ENCODE measurements at places on chromosomes 13 and 19.
A peak's percentile ranks its signal among the peaks of the same experiment; 100 is the strongest.

- DNase-seq, result no peak
These were observed 173.4 kb upstream of the SGCG start for GRCh38 chr13:23007426-23007825.

GRCh38 chr19:1350867-1351266 is 32.8 kb upstream of the NDUFS7 start:
- DNase-seq, result no peak

DNA sequence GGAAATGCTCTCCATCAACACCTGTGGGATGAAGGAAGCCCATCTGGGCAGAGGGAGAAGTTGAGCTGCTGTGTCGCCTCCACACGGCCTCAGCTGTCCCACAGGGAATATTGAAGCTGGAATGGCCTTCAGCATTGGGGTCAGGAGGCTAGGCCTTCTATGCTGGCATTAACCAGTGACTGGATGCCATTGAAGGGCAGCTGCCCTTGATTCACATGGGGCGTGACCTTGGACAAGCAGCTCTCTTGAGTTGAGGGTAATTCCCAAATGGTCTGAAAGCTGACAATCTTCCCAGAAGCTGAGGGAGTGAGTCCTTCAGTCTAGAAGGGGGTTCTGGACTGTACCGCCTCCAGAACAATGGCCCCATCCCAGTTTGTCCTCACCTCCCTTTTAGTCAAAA is 6.7 kb downstream of the BCL3 start:
- no peak for DNase-seq

- peak; percentile 26 for DNase-seq
These were observed 8.3 kb upstream of the METTL21C start for GRCh38 chr13:102702965-102703725.

GRCh38 chr13:42569576-42570344 is 4.2 kb upstream of the TNFSF11 start:
- no peak for DNase-seq

GRCh38 chr19:17862711-17863519 is 3.2 kb downstream of the RPL18A start:
- no peak for DNase-seq

- DNase-seq, result no peak
These were observed 56.2 kb upstream of the UBE2L5 start for GRCh38 chr13:30366088-30366487.

DNA sequence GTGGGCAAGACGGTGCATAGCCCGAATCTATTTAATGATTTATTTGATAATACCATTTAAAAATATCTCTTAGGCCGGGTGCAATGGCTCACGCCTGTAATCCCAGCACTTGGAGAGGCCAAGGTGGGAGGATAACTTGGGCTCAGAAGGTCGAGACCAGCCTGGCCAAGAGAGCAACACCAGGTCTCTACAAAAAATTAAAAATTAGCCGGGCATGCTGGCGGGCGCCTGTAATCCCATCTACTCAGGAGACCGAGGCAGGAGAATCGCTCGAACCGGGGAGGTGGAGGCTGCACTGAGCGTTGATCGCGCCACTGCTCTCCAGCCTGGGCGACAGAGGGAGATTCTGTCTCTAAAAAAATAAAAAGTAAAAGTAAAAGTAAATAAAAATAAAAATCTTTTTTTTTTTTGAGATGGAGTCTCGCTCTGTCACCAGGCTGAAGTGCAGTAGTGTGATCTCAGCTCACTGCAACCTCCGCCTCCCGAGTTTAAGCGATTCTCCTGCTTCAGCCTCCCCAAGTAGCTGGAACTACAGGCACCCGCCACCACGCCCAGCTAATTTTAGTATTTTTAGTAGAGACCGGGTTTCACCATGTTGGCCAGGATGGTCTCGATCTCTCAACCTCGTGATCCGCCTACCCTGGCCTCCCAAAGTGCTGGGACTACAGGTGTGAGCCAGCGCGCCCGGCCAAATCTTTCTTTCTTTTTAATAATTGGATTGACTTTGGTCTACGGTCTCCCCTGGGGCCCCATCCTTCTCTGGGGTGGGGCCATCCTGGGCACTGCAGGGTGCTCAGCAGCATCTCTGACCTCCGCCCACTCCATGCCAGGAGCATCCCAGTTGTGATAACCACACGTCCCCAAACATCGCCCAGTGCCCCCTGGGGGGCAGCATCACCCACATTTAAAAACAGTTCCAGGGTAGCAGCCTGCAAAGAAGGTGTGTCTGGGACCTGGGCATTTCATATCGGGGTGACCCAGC is 90.7 kb downstream of the GNG7 start:
- no peak for DNase-seq

DNA sequence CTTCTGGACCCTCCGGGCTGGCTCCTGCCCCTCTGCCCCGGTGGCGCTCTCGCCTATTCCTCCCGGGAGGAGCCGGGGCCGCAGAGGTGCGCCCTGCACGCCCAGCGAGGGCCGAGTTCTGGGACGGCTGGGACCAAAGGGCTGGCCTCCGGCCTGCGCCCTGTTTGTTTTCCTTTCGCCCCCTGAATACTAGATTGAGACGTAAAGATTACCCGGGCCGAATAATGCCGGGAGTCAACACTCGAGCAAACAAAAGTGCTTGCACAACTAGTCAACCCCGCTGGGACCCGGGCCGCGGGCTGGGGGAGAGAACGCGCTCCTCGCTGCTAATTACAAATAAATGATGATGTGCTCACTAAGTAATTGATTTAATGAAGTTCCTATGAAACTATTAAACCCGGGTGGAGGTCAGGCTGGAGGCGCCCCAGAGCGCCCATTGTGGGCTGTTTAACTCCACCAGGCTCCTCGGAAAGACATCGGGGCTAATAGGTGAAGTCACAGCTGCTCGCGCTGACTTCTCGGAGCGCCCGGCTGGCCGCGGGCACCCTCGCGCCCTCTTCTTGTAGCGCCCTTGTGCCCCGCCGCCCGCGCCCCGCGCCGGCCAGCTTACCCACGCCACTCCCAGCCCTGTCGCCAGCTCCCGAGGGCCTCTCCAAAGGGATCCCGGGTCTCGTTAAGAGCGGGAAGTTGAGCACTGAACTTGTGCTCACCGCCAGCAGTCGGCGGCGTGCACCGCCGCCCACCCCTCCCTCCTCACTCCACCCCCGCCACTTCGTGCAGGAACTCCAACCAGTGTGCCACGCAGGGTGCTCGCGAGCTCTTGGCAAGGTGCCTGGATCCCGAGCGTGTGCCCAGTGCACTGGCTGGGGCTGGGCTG is 14.9 kb downstream of the ZIC5 start:
- no peak for DNase-seq

GRCh38 chr13:30193279-30194234 is 113.8 kb downstream of the KATNAL1 start:
- DNase-seq, result no peak

GRCh38 chr19:41298348-41298964 is 11.5 kb upstream of the CCDC97 start:
- DNase-seq, result peak; percentile 89

- DNase-seq, result peak; percentile 51
These were observed 24.3 kb downstream of the ARL11 start for GRCh38 chr13:49652355-49653305.

- DNase-seq, result no peak
These were observed 7.0 kb downstream of the EMP3 start for GRCh38 chr19:48332351-48332661.

DNA sequence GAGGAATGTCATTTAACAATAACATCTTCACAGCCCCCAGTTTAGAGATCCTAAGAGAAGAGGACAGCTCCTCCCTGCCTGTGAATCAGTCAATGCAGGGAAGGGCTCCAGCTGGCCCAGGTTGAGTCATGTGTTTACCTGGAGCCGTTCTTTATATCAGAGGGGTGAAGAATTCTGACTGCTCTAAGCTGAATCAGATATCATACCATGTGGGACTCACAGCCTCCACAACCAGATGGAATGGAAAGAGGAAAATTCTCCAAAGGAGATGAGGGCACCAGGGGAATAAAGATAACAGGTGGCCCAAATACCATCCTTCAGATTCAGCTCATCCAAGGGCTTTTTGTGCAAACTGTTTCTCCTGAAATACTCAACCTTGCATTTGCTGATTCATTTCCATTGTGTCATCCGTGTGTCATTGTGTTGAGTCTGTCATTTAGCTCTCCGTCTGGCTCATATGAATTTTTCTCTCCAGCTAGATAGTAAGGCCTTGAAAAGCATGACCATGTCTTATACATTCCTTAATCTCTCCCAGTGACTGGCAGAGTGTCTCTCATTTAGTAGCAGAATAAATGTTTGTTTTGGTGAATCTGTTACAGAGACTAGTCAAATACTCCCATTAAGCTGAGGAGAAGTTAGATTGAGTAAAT is 217.9 kb downstream of the RFC3 start:
- peak; percentile 70 for DNase-seq

- DNase-seq, result no peak
These were observed 38.0 kb upstream of the DOCK9 start for GRCh38 chr13:99015606-99016490.

- DNase-seq, result peak; percentile 53
These were observed 15.0 kb upstream of the ALOX5AP start for GRCh38 chr13:30720172-30720869.

GRCh38 chr13:71605744-71606143 is 261.3 kb downstream of the DACH1 start:
- no peak for DNase-seq

DNA sequence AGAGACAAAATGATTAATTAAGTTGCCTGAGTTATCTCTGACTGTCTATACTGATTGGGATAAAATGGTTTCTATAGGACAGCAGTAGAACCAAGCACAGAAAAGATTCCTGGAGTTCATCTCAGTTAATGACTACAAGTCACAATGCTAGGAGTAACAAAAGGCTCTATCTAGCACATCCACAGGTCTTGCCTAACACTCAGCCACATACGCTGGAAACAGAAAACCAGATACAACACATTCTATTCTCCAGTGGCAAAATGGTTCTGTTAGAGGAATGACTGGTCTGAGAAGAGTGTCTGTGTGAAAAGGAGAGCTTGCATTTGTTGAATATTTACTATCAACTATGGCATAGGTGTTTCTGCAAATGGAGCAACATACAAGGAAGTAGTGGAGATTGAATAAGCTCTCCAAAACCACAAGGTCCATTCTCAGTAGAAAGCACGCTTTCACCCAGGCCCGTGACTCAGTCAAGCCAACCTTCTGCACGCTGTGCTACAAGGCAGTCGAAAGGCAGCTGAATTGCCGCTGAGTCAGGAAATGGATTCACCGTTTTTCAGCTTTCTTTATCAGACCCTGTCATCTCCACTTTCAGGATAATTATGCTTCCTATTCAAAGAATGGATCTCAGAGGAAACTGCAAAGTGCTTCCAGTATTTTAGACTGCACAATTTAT is 761.5 kb downstream of the EFNB2 start:
- DNase-seq, result peak; percentile 1

GRCh38 chr13:23268441-23268840 is 87.7 kb downstream of the SGCG start:
- DNase-seq, result no peak

DNA sequence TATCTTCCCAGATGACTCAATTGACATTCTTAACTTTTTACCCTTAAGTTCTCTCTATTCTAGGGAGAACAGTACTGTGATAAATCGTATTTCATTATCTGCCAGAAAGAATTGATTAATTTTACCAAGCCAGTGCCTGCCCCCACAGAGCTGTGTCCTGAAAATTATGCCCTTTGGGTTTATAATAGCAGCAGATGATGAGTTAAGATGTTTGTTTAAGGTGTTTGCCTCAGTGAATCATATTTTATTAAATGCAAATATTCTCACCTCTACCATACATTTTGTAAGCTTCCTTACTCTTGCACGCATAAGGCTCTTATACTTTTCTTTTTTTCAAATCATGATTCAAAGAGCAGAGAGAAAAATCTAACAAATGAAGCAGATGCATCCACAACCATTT is 318.6 kb downstream of the DCT start:
- no peak for DNase-seq

- peak; percentile 62 for DNase-seq
These were observed 36.3 kb downstream of the SMIM24 start for GRCh38 chr19:3443840-3444694.

DNA sequence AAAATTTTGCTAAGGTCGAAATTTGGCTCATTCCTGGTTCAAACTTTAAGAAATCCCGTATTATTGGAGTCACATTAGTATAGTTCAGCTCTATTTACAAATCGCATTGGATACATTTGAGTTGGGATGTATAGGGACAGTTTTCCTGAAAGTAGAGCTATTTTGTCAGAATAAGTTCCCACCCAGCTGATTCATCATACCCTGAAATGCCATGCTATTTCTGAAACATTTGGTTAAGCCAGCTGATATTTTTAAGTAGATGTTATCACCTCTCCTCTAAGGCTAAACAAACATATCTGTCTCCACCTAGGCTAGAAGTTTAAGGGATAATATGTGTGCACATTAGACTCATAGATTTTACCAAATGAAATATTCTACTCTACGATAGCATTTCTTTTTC is 226.2 kb upstream of the ARGLU1 start:
- DNase-seq, result no peak

GRCh38 chr19:38204096-38204495 is 19.9 kb downstream of the DPF1 start:
- no peak for DNase-seq

DNA sequence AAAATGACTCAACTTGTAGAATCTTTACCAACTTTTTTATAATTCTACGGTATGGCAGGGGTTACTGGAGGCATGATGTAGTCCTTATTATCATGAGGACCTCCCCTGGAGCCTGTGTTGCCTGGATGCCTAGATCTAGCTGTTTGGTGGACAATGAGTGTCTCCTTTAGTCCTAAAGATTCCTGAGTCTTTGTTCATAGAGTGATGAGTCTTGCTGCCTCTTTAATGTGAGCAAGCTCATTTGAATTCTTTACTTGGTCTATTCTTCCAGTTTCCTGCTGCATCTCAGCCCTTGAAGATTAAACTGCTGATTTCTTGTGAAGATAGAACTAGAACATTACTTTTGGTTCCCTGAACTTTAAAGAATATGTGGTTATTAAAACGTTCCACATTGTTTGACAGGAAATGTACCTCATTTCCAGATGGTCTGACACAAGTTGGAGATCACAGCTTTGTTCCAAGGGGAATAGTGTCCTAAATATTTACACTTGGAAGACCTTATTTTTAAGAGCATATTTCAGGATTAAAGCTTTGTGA is 51.9 kb downstream of the SLAIN1 start:
- DNase-seq, result no peak

- peak; percentile 78 for DNase-seq
These were observed 5.1 kb upstream of the SPACA6 start for GRCh38 chr19:51687791-51688670.

GRCh38 chr19:44642377-44642776 is 1.3 kb upstream of the PVR start:
- no peak for DNase-seq

DNA sequence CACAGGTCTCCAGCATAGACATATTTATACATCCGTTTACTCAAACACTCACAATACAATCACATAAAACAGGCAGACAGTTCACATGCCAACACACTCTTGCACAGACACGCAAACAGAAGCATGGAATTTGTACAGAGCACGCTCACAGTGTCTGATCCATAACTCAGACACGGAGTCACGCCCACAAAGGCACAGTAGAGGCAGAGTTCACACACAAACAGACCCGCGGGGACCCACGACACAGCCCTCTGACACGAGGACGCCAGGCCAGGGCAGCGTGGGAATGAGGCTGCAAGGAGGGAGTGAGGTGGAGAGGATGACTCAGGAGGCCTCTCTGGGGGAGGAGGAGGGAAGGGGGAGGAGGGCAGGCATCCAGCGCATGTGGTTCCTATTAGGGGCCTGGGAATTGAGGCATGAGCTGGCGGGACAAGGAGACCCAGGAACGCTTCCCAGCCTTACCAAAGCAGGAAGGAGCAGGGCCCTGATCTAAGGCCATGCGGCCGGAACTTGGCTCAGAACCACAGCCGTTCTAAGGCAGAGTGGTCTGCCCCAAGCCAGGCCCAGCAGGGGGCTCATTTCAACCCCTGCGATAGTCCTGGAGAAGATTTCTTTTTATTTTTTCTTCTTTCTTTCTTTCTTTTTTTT is 9.1 kb upstream of the OLFM2 start:
- peak; percentile 100 for DNase-seq

GRCh38 chr19:35045667-35046300 is 4.3 kb downstream of the HPN start:
- DNase-seq, result peak; percentile 62

Data from EH (cell line).